ENCODE measurements at places on chromosomes 4 and X.
A peak's percentile ranks its signal among the peaks of the same experiment; 100 is the strongest.

- peak; percentile 40 for DNase-seq
Measured at GRCh38 chrX:105822138-105823091, at the start of gene NRK. Gene NRK, plus strand, starts transcription at chrX:105822539. Its CDS starts 307 bp downstream, at chrX:105822846.

GRCh38 chr4:101370663-101371210, 23.4 kb upstream of the PPP3CA start:
- DNase-seq, result peak; percentile 54

GRCh38 chrX:129650821-129651510, 3.8 kb downstream of the APLN start:
- no peak for DNase-seq

- DNase-seq, result no peak
Measured at GRCh38 chr4:1403177-1403583, 3.1 kb downstream of the NKX1-1 start.

DNA sequence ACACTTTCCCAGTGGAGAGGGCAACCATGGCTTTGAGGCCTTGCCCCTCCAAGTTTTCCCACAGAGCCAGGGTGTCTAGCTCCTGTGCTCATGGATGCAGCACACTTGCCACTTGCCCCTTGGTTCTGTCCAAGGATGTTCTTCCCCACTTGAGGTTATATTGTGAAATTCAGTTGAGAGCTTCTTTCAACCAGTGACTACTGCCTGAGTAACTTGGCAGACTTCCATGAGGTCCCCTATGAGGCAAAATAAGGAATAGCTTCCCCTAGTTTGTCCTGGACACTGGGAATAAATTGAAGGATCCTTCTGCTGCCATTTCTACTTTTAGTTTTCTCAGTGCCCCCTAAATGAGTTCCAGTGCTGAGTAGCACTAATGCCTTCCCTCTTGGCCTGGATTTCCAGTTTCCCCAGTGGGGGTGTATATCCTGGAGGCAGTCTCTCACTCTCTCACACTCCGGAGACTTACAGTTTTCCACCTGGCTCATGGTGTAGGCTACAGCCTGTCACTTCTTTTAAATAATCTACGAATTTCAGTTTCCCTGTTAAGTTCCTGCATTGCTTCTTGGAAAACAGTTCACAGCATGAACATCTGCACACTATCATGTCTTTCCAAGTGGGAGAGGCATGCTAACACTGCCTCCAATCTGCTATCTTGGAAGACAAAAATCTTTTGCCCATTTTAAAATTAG, 36.4 kb upstream of the ADH4 start:
- no peak for DNase-seq
